ENCODE measurements at places on chromosomes 11 and 22. TPM values are rescaled to one million over a fixed set of nuclear protein-coding genes. Genes with fewer than 3 reads are reported as not detected.

Gene PLEKHA7
- 25.3 TPM for total RNA-seq

Gene OR8D4
- not detected for total RNA-seq

Gene NLRP6
- not detected for total RNA-seq

Gene GDPD4
- 0.08 TPM for total RNA-seq

Gene SLC35F2
- 48.1 TPM for total RNA-seq

Gene CASP5
- not detected for total RNA-seq

Gene HTR3A
- 0.25 TPM for total RNA-seq

Gene C11orf97
- total RNA-seq, result not detected

Gene CCS
- 20.6 TPM for total RNA-seq

Gene P2RX6
- total RNA-seq, result not detected

Measured in kidney epithelial cell (primary cell).